ENCODE measurements at places on chromosomes 6 and 20.

- DNase-seq = no peak
Observed at GRCh38 chr6:82396964-82397751, 33.5 kb downstream of the TPBG start.

- no peak for DNase-seq
Observed at GRCh38 chr20:50343125-50343489, 152.5 kb downstream of the CEBPB start.

GRCh38 chr6:53671111-53671510 is 5.6 kb upstream of the KLHL31 start:
- no peak for DNase-seq

DNA sequence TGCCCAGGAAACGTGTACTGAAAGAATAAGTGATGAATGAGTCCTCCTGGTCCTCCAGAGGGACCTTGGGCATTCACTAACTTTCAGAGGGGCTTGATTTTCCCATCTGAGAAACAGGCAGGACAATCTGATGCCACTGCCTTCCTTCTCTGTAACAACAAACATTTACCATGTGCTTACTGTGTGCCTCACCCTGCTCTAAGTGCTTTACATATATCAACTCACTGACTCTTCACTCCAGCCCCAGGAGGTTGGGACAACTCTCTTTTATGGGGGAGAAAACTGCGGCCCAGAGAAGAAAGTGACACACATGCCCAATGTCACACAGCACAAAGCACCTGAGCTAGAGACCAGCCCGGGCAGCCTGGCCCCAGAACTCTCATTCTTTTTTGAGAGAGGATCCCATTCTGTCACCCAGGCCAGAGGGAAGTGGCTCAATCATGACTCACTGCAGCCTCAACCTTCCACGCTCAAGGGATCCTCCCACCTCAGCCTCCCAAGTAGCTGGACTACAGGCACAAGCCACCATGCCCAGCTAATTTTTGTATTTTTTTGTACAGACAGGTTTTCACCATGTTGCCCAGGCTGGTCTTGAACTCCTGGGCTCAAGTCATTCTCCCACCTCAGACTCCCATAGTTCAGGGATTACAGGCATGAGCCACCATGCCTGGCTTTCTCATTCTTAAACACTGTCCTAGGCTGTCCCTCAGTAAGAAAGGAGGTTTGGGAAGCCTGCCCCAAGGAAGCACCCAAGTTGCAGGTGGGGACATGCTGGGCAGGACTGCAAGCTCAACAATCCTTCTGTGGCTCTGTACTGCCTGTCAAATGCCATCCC is 38.0 kb downstream of the NOL4L start:
- DNase-seq = no peak

DNA sequence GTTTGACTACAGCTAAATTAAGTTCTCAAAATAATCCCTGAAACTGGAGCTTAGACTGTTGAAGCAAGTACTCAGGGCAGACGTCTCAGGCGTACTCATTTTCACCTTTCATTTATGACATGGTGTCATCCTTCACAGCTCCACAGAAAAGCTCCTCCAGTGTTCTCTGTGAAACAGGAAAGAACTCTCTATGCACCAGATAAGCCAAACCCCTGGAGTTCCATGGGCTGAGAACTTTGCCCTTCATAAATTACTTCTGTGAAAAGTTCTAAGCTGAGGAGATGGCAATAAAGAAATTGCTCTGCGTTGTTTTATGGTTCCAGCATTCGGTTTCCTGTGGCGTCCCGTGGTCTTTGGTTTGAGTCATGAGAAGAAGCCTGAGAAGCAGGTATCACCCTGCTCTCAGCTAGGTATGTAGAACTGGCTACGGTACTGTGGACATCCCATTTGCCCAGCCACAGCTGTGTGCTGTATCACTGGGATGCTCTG is 20.2 kb upstream of the RREB1 start:
- no peak for DNase-seq
